DMS53 (cell line): ENCODE measurements at places on chromosomes 16 and 17.

DNA sequence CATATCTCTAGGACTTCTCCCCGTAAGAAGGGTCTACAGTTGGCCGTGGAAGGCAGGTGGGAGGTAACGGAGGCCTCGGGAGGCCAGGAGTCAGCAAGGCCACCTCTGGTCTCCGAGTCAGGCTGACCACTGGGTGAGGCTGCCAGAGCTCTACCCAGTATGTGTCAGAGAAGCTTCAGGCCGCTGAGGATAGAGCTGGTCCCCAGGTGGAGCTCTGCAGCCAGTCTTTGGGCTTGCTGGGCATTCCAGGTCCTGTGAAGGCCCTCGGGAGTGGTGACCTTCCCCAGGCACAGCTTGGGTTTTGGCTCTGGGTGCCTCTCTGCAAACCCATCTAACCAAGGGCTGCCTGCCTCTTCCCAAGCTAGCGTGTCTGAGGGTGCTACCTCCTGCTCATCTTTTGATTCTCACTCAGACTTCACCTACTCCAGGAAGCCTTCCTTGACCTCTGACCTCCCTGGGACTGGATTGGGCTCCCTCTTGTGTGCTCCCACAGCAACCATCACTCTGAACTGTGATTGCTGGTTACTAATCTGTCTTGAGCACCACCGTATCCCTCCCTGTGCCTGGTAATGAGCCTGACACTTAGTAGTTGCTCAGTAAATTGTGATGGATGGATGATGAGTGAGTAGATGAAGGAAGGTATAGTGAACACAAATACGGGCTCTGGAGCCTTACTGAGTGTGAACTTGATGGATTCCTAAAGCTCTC, 22.3 kb downstream of the RHBDL3 start:
- peak; percentile 31 for DNase-seq

DNA sequence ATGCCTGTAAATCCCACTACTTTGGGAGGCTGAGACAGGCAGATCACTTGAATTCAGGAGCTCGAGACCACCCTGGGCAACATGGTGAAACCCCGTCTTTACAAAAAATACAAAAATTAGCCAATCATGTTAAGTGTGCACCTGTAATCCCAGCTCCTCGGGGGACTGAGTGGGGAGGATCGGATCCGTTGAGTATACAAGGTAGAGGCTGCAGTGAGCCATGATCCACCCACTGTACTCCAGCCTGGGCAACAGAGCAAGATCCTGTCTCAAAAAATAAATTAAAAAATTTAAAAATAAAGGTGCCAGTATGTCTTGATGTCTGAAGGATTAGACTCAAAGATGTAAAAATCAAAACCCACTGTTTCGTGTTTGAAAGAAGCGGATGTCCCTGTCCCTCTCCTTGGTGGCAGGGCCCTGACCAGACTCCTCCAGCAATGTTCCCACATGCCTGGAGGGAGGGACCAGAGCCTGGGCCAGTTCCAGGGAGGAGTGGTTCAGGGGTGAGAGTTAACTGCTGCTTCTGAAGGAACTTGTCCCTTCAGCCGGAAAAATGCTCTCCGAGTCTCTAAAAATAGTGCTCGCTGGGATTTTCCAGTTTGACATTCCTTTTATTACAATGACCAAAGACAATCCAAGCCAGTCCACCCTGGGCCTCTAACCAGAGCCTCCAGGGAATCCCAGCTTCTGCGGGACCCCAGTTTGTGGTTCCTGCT, 9.4 kb upstream of the CMTM4 start:
- no peak for DNase-seq

DNA sequence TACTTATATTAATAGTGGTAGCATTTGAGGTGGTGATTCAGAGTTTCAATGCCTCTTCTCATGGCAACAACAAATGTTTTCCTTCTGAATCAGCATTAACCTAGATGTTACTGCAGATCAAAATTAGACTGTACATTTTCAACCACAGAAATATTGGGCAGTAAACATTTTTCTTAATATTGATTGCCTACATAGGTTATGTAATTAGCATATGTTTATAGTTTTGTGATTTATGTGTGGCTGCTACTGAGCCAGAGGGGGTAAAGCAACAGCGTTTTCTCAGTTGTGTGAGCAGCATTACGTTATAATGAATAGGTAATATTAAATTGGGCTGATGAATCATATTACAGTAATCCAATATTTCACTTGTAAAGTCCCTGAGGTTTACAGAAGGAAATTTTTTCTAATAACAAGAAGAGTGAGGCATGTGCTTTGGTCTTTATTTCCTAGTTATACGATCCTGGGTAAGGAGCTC, 18.8 kb upstream of the BMERB1 start:
- DNase-seq: no peak

DNA sequence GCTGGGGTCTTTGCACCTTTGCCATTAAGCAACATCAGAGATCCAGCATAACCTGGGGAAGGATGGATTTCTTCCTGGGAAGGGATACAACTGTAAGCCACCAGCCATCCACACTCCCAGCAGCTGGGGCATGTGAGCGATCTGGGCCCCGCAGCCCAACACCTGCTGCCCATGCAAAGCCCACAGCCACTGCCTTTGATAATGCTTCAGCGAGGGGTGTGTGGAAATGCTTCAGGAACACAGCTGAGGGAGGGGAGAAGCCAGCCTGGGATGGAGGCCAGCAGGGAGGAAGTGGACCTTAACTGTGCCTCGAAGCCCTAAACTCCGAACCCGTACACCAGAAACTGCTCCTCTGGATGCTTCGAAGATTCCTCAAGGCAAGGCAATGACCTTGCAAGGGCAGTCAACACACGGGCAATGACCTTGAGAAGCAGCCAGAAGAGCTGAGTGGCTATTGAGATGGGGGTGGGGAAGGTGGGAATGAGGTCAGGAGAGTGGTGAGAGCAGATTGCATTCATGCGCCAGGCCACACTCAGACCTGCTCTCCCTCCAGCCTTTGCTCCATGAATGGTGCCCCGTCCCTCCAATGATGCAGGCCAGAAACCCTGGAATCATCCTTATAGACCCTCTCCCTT, 49.1 kb downstream of the KATNIP start:
- DNase-seq: no peak

DNA sequence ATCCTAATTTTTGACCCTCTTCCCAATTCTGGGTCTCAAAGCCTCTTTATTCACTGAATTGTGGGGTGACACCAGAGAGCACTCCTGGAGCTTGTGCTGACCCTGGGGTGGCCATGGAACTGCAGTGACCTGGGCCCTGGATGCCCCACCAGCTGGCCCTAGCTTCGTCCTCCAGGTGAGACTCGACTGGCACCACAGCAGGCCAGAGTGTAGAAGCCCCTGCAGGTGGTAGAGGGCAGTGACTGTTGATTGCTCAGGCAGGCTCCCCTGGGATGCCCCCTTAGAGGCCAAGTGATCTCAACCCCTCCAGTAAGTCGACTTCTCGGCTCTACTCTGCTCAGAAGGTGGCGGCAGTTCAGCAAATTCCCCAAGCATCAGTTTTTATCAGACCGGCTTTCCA, 6.4 kb downstream of the FA2H start:
- DNase-seq: no peak

GRCh38 chr17:194828-195602, 13.6 kb upstream of the DOC2B start:
- DNase-seq: no peak

DNA sequence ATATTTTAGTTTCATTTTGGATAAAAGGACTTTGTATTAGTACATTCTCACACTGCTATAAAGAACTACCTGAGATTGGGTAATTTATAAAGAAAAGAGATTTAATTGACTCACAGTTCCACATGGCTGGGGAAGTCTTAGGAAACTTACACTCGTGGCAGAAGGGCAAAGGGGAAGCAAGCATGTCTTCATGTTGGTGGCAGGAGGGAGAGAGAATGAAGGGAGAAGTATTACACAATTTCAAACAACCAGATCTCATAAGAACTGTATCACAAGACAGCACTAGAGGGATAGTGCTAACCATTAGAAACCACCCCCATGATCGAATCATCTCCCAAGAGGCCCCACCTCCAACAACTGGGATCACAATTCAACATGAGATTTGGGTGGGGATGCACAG, 142.9 kb downstream of the USP31 start:
- DNase-seq: no peak

- DNase-seq: no peak
Measured at GRCh38 chr17:72811976-72812687, 280.4 kb downstream of the SLC39A11 start.

DNA sequence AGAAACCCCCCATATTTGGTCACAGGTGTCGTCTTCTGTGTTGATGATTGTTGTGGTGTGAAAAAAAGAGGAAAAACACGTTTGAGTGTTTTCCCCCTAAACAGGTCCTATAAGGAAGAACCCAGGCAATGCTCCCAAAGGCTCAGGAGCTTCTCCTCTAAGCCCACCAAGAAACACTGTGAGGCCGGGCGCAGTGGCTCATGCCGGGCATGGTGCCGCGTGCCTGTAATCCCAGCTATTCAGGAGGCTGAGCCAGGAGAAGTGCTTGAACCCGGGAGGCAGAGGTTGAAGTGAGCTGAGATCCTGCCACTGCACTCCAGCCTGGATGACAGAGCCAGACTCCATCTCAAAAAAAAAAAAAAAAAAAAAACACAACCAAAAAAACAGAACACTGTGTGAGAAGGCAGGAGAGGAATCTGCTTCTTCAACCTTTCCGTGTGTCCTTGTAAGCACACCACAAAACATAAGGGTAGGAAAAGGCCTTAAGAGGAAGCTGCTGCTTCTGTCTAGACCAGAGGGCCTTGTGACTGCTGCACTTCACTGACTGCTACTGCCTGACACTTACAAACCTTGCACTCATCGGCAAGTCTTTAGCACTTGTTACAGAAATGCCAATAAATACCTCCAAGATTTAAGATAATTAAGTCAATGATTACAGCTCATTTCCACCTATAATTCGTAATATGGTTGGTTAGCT, 9.3 kb downstream of the JPT1 start:
- DNase-seq: no peak

DNA sequence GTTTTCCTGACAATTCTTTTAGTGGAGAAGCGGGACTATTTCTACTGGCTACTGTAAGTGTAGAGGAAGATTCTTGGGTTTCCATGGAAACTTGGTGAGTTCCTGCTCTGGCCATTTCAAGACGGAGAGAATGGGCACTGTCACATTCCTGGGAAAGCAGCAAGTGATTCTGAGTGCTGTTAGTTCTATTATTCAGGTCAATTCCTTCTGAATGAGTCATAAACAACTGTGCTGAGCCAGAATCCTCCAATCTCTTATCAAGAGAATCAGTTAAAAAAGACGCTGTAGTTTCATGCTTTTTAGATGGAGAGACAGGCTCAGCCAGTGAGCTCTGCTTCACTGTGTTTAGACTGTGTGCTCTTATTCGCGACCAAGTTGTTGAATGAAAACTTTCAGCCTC, 19.6 kb downstream of the AKAP10 start:
- peak; percentile 18 for DNase-seq

DNA sequence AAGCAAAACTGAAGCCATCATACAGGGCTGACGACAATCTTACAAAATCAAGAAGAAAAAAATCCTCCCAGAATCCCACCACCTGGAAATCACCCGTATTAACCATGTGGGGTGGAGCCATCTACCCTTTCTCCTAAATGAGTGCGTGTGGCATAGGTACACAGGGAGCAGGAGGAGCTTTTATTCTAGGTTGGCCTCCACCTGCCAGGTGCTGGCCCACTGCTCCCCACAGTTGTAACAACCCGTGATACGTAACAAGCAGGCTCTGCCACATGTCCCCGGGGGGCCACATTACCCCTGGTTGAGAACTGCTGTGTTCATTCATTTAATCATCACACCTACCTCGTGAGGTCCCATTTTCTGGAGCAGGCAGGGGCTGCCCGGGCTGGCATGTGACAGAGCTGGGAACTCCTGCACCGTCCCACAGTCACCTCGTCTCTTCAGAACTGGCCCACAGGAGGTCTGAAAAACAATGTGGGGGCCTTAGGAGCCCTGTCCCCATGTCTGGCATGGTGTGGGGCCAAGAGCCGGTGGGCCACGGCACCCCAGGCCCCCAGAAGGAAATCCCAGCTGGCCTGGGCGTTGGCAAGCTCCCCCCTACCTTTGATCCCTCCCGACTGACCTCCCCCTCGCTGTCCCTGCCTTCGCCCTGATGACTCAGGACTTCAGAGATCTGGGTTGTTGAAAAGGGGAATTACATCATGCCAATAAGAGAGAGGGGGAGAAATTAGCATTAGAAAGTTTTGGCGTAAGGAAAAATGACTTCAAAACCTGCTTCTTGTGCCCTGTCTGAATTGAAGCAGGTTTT, 12.9 kb downstream of the CMIP start:
- DNase-seq: no peak

- no peak for DNase-seq
Measured at GRCh38 chr17:34614698-34615097, 35.3 kb downstream of the TMEM132E start.

GRCh38 chr16:10959161-10959560, 14.8 kb downstream of the CLEC16A start:
- no peak for DNase-seq

DNA sequence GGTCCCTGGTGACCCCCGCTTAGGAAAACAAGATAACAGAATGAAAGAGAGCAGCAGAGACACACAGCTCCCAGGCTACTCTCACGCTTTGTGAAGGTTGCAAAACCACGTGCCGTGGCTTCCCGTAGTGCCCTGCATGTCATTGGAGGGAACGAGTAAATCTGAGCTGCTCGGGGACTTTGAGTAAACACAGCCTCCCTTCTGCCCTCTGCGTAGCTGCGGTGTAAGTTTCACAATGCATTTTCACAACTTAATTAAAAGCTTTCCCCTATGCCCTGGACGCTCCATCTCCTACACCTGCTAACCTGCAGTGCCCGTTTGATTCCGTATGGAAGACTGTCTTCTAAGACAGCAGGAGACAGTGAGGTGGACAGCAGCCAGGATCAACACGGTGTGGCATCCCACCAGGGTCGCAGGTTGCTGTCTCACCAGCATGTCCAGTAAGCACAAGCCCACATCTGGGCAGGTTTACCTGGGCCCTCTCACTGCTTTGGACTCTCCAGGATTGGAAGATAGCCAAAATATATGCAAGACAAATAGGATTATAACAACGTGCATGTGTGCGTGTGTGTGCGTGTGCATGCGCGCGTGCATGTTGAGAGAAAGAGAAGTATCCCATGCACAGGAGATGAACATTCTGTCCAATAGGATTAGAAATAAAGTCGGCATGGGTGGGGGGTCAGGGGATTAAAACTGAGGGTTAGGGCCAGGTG, 116.4 kb upstream of the RCVRN start:
- no peak for DNase-seq

GRCh38 chr16:11410376-11411058, 65.3 kb downstream of the RMI2 start:
- DNase-seq: no peak

GRCh38 chr17:51650772-51651171, 390.4 kb downstream of the UTP18 start:
- DNase-seq: no peak

DNA sequence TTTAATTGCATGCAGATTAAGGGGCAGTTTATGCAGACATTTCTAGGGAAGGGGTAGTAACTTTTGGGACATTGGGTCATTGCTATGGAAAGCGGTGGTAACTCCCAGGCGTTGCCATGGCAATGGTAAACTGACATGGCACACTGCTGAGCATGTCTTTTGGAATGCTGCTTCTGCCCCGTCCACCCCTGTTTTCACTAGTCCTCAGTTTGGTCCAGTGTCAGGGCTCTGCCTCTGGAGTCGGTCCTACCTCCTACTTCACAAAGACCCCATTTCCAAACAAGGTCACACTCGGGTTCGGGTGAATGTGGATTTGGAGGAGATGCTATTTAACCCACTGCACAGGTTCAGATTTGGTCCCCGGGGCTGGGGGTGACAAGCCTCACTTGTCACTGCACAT, 2.9 kb downstream of the IL34 start:
- no peak for DNase-seq

GRCh38 chr16:68093816-68094613, 8.8 kb downstream of the NFATC3 start:
- DNase-seq: peak; percentile 20

GRCh38 chr17:77153472-77153871, 12.7 kb downstream of the SEC14L1 start:
- DNase-seq: no peak

GRCh38 chr17:22090263-22090935, 398.1 kb downstream of the KCNJ18 start:
- DNase-seq: no peak
